ENCODE measurements at places on chromosomes 1 and 21.
A peak's percentile ranks its signal among the peaks of the same experiment; 100 is the strongest.

DNA sequence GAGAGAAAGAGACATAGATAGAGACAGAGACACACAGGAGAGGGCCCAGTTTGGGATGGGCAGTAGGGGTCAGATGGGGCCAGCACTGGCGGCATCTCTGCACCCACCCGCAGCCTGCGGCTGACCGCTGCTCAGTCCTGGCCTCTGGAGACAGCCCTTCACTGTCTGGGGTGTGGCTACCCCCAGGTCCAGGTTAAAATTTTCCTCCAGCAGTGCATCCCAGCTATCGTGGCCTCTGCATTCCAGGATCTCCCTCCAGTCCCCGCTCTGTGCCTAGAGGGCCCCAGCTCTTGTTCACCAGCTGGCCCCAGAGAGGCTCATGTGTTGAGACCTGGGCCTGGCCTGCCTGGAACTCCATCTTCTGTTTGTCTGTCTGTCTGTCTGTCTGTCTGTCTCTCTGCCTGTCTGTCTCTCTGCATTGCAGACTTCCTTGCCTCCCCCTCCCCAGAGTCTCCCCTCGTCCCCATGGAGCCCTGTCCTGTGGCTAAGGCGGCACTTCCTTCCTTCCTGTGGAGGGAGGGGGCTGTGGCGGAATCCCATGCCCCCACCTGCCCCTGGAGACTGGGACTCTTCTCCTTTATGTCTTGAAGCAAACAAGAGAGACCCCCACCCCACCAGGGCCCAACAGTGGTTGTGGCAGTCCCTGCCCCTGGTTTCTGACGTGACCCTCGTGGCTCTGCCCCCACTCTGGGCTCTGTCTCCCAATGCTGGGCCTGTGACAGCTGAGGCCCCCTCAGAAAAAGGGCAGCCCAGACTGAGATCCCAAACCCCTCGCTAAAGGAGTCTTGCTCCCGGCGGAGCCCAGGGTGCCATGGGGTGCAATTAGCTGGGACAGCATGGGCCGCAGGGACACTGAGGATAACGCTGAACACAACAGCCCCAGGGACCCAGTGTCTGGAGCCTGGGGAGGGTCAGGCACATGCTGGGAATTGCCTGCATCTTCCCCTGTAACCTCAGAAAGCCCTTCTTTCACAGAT, 241.8 kb downstream of the NPHP4 start:
- no peak for DNase-seq

DNA sequence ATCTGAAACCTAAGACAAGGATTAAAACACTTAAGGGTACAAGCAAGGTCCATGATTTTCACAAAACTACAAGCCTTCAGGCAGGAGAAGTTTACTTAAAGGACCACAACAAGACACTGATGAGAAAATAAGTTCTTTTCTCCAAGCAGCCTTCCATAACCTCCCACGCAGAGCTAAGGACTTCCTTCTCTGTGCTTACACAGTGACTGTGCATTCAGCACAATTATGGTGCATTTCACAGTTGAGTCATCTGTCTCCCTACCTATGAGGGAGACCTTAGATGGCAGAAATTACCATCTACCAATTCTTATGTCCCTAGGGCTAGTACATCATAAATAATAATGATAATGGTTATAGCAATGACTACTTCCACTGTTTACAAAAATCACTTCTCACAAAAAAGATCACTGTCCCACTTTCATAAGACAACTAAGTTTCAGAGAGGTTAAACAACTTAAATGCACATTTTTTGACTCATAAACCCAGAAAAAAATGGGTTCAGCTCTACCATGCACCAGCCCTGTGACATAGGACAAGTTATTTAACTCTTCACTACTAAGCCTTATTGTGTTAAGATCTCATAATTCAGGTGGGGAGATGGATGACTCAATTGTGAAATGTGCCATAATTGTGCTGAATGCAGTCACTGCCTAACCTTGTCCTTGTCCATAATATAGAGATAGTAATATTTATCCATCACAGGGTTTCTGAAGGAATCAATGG, 45.3 kb downstream of the TARBP1 start:
- no peak for DNase-seq

GRCh38 chr1:201426479-201427310, 5.2 kb upstream of the TNNI1 start:
- no peak for DNase-seq

GRCh38 chr1:228163007-228163753, 2.4 kb upstream of the IBA57 start:
- peak; percentile 65 for DNase-seq

GRCh38 chr1:47859092-47859743, 138.0 kb downstream of the TRABD2B start:
- DNase-seq = no peak

DNA sequence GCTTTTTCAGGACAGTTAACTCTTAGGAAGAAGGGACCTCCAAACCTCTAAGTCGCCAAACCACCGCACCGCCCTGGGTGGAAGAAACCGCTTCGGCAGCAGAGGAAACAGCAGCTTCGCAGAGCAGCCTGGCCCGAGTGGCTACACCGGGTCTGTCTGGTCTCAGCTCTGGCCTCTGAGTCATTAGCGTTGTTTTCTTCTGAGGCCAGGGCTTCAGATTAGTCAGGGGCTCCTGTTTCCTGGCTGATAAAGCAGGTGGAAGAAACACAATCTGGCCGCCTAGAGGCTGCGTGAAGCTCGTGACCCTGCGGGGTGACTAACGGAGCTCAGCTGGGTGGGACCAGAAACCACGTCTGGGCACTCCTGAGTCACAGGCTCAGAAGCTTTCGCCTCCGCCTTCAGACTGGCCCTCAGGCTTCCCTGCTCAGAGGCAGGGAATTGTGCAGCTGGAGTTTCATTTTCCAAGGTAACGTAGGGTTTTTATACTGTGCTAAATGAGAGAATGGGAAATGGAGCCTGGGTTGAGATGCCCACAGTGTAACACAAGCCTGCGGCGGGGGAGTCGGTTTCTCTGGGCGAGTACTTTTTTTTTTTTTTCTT, 44.9 kb downstream of the CHAF1B start:
- DNase-seq = peak; percentile 88

- no peak for DNase-seq
Measured at GRCh38 chr21:35111321-35111930, 62.3 kb upstream of the RUNX1 start.

DNA sequence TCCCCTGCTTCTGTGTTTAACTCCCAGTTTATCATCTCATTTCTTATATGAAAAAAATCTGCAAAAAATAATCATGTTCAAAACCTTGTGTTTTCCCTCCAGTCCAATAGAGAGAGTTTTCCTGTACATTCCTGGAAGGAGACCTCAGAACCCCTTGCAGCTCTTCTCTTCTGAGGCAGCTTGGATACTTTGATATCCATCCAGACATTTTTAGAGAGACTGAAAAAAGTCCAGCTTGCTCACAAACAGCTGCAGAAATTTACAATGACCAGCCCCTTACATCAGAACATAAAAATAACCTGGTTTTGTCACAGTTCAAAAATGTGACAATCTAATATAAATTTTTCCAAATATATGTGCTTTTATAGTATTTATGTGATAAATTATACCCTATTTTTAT, 73.3 kb upstream of the C1orf115 start:
- DNase-seq = no peak

DNA sequence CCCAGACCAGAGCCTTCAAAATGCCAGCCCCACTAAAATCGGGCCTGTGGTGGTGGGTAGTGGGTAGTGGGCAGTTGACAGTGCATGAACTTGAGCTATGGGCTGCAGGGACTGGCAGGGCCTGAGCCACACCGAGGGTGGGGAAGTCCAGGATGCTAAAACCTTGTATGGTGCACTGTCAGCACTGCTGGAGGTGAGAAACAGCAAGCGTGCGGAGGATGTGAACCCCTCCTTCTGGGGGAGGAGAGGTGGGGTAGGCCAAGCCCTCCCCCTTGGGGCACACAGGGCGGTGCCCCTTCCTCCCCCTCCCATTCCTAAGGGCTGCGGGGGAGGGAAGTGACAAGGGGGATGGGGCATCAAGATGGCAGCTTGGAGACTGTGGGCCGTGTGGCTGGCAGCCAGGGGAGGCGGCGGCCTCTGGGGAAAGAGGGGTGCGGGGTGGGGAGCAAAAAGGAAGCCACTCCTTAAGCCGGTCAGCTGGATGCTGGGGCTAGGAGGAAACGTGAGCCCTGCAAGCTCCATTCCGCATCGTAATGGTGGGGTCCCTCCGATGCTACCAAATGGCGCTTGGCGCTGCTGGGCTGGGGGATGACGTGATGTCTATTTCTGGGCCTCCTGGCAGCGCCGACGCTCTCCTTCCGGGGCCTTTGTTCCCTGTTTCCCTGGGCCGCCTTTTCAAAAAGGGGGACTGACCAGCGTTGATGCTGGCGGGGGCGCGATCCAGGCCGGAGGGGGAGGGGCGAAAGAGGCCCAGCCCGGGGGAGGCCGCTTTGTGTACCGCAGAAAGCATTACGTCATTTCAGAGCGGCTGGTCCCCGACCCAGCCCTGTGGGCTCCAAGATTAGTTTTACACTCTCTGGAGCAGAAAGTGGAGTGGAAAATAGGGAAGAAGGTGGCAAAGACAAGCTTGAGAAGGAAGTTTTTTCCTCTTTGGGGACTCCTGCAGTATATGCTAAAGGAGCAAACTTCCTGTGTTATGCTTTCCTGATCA, 809 bp downstream of the SYT11 start:
- DNase-seq = no peak

DNA sequence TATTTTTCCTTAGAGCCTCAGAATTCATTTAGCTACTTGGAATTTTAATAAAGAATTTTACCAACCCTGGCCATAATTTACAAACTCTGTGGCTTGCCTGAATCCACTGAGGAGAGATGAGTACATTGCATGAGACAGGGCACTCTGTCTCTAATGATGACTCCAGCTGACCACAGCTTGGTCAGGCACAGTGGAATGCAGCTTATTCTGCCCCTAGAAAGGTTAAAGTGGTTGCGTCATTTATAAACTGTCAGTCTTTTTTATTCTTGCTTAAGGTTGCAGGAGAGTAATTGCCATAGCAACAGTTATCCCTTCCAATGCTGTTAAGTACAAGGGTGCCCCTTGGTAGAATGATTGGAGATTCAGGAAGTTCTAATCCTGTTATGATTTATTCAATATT, 28.3 kb downstream of the PDE4B start:
- DNase-seq = no peak

DNA sequence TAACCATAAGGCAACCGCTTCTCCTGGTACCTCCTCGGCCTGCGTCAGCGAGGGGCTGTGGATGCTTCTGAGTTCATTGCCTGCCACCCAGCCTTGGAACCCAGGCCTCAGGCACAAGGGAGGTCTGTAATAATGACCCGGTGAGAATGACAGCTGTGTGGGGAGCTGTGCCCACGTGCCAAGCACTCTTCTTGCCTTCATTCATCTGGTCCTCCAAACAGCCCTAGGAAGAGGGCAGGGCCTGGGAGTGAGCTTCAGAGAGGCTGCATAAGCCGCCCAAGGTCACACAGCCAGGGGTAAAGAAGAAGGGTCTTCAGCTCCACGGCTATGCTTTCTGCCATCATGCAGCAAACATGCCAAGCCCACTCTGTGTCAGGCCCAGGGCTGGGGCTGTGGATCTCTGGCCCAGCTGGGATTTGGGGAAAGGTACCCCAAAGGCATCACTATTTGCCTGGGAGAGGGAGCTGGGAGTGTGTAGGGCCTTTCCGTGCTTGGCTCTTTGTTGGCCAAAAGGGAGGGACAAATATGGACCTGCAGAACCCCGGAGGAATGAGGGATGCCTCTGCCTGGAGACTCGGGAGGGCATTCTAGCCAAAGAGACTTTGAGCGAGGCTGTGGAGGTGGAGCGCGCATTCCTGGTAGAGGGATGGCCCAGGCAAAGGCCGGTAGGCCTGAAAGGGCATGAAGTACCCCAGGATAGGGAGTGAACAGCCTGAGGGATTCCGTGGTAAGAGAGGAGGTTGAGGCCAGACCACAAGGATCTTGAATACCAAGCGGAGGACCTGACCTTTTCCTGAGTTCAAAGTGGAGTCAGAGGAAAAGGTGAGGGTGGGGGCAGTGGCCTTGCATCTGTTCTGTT, 10.1 kb upstream of the EDN2 start:
- DNase-seq = no peak

- no peak for DNase-seq
Measured at GRCh38 chr21:40507978-40508377, 339.0 kb downstream of the DSCAM start.

DNA sequence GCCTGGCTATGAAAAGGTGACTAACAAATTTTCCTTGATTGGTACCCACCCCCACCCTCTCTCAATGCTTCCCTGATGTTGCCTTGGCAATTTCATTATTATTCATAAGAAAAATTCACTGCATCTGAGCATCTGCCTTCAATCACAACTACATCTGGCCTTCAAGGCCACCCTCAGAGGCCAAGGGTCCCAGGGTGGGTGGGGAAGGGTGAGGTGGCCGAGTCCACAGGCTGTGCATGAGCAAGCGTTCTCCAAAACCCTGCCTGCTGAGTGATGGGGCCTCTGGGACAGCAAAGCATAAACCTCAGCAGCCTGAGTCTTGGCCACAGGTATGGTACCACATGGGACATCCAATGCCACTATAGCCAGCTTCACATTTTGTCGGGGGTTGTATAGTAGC, 198.7 kb downstream of the SLC35F3 start:
- DNase-seq = no peak

- no peak for DNase-seq
Measured at GRCh38 chr1:94790246-94790645, 29.9 kb upstream of the SLC44A3 start.

DNA sequence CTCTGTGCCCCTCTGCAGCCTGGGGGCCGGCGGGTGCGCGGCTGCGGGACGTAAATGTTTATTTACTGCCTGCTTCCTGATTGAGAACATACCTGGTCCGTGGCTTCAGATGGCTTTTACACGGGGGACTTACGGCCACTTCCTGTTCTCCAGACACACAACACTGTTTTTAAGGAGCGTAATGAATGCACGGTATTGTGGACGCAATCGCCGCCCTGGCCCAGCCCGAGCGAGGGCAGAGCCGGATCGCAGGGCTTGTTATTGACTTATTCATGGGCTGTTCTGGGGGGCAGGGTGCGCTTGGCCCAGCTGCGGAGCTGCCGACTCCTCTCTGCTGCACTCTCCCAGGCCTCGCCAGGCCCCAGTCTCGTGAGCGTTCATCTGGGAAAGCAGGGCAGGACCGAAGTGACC, 52.8 kb upstream of the ACTRT2 start:
- peak; percentile 53 for DNase-seq

- no peak for DNase-seq
Measured at GRCh38 chr1:243493156-243494129, 237.6 kb downstream of the SDCCAG8 start.

DNA sequence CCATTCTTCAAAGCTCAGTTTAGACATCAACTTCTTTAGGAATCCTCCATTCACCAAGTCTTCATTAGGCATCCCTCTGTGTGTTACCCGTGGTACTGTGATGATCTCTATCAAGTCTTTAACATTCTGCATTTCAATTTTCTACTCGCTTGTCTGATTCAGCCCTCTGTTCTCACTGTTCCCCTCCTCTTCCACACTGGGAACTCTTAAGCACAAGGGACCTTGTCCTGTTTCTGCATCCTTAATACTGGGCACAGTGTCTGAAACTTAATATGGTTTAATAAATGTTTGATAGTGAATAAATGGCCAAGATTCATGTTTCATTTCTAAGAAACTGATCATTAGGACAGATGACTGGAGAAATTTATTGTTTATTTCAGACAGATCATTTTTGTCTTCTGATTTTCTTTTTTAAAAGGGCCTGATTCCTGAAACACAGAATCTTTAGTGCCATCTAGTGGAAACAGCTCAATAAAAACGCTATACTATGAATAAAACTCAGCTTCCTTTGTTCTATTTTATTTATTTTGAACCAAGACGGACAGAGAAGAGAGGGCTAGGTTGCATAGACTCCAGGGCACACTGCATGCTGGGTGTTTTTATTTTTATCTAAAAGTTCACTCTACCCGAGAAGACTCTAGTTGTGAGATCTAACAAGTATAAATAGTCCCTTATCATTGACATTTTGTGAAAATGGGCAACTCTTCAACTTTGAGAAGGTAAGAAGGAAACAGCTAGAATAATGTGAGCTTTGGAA, 7.0 kb upstream of the TRIM45 start:
- no peak for DNase-seq

All from Calu3 (cell line).